ENCODE measurements at places on chromosomes 7 and 10.

GRCh38 chr10:36534471-36535002, 590.9 kb upstream of the ANKRD30A start:
- peak; percentile 88 for DNase-seq

- no peak for DNase-seq
These were observed 16.6 kb upstream of the ITIH2 start for GRCh38 chr10:7686351-7687171.

DNA sequence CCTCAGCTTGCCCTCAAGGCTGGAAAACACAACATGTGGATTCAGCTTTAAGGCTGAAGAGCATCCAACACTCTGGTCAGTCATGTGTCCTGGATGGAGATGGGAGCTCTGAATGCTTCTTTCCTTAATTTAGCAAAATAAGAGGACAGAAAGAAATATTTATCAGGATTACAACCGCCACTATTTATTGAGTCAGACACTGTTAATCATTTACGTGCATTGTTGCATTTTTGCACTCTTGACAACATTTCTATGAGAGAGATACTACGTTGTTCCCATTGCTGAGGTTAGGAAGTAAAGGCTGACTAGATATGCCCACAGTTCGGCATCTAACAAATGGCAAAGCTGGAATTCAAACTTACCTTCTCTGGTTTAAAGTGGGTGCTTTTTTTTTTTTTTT, 101.8 kb upstream of the KMT2C start:
- DNase-seq = no peak

GRCh38 chr7:43869006-43869866, at the start of gene MRPS24:
Gene MRPS24, minus strand, starts transcription at chr7:43869517. Its CDS starts 22 bp downstream, at chr7:43869495.
- peak; percentile 95 for DNase-seq

DNA sequence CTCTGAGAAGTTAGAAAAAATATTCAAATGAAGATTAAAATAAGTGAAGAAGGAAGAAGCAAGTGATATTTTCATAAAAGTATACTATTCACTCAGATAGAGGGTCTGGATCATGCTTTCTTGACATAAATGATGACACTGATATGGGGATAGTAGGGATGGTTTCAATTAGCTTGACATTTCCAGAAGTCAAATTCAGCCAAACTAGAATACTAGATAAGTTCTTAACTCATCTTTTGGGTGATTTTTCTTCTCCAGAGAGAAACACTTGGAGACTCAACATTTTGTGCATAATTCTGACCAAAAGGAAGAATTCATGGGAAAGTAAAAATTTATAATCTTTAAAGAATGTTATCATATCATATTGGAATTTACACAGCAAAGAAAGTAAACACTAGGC, 152.0 kb upstream of the LRGUK start:
- no peak for DNase-seq

DNA sequence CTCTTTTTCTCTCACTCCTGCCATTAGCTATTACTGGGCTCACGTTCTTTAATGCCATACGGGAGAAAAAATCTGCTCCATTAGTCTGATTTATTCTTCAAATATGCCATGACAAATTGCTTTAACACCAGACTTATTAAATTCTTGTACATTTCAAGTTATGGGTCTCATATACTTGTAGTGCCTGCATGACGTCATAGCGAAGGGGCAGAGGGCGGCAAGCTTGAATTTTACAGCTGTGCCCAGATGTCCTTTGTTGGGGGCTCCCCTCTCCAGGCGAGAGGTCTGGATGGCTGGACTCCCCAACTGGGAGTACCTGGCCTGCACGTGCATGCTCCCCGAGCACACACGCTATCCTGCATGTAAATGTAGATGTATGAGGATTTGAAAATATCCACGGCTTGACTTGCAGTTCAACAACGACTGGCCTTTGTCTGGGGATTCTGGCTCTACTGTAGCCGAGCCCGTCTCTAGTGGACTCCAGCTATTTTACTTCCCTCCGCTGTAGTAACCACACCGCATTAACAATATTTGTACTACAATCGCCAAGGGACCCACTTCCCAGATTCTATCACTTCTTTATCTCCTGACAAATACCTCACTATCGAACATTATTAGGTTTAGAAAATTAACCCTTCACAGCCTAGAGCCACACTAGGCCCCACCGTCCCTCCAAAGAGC, 79.5 kb downstream of the EBF3 start:
- no peak for DNase-seq

- DNase-seq = no peak
These were observed 4.4 kb downstream of the UNCX start for GRCh38 chr7:1236831-1237701.

DNA sequence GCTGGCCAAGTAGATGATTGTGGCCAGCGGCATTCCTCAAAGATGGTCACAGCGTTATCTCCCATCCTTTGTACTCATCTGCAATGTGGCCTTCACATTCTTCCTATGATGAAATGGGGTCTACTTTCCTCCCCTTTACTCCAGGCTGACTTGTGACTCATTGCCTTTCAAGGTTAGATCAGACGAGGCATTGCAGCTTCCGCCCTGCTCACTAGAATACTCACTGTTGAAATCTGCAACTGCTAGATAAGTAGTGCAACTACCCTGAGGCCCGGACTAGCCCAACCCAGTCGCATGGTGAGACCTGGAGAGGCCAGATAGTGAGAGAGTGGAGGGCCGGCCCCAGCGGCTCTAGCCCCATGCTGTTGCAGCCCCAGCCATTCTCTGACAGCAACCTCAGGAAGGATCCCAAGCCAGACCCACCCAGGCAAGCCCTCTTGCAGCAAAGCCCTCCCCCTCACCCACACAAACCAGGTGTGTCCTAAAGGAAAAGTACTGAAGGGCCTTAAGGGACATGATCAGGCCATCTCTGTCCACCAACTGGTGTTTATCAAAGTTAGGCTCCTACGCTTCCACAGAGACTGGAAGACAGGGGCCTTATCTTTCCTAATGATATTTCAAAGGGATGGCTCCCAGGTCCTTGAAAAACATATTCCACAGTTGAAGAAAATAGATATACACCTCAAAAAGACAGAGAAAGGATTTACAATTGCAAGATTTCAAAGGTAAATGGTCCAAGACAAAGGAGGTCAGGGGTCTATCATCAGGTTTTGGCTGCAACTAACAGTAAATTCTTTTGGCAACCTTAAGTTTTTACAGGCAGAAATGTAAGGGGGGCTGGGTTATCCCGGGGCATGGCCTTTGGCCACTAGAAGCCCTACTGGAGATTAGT, 107.2 kb upstream of the TRIM24 start:
- no peak for DNase-seq

DNA sequence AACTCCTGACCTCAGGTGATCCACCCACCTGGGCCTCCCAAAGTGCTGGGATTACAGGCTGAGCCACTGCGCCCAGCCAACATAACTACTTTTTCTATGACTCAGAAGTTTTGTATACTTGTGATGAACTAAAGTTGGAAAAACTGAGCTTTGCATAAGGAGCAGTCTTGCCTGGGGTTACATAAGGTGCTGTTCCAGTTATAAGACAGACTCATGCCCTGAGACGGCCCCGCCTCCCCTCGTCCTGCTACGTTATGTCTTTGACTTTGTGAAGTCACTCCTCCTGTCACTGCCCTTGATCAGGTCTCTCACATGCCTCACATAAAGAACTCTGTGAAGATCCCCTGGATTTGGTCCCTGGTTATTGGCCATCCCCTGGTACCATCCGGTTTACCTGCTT, 40.4 kb upstream of the OPN4 start:
- no peak for DNase-seq

- DNase-seq = no peak
These were observed 7.7 kb downstream of the CCDC136 start for GRCh38 chr7:128799451-128799850.

DNA sequence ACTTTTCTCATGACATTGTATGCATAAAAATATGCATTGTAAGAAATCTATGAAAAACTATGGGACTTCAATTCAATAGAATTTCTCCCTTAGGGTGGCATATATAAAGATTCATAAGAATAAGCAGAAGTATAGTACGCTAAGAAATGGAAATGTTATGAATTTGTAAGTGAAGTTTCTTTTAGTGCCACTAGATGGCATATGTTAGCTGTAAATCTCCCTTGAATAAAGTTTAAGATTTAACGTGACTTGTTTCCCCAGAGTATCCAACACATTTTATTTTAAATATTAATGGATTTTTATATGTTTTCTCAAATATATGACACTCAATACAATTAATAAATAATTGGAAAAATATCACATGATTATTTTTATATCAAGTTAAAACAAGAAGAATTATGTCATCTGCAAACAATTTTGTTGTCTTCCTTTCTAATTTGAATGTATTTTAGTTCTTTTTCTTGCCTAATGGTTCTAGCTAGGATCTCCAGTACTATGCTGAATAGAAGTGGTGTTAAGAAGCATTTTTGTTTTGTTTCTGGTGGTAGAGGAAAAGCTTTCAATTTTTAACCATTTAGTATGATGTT, 287.2 kb downstream of the HGF start:
- DNase-seq = no peak

DNA sequence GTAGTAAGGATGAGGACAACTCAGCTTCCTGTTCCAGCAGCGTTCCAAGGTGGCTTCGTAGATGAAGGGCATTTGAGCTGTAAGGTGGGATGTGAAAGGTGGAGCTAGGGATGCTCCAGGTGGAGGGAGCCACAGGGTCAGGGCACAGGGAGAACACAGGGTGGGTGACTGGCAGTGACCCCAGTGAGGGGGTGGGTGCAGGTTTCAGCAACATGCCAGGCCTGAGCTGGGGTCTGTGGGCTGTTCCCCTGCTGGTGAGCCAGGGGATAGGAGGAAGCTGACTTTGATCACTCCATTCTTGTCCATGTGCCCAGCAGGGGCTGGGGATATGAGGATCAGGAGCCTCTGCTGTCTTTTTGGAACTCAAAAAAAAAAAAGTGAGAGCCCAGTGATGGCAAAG, 33.2 kb downstream of the CDH23 start:
- no peak for DNase-seq

DNA sequence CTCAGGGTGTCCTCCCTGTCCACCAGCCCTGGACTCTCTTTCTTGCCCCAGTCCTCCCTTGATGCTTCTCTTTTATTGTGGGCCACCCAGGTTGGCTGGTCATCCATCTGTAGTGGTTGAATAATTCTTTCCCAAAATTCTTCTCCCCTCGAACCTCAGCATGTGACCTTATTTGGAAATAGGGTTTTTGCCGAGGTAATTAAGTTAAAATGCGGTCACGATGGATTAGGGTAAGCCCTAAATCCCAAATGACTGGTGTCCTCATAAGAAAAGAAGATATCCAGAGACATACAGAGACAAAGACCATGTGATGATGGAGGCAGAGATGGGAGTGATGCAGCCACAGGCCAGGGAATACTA, 74.3 kb downstream of the GFRA1 start:
- no peak for DNase-seq

DNA sequence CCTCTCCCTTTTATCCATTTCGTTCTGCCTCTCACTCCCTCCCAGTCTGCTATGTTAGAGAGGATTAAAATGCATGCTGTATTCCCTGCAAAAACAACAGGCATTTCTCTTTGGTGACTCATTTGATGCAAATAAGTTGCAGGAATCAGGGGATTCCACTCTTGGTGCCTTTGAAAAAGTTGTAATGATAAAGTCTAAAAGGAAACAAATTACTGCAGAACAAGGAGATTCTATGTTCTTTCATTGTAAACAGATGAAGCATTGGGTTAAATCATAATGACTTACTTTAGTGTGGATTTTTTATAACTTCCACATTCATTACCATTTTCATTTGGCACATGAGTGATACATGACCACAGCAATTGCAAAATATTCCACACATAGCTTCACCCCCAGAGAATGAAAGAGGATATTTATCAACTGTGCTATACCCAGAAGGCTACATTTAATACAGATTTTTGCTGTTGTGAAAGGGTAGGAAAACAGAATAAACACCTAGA, 33.4 kb upstream of the ABLIM1 start:
- peak; percentile 11 for DNase-seq

GRCh38 chr10:75932921-75933320, 501.5 kb downstream of the LRMDA start:
- no peak for DNase-seq
